ENCODE measurements at places on chromosomes 1 and 21.

DNA sequence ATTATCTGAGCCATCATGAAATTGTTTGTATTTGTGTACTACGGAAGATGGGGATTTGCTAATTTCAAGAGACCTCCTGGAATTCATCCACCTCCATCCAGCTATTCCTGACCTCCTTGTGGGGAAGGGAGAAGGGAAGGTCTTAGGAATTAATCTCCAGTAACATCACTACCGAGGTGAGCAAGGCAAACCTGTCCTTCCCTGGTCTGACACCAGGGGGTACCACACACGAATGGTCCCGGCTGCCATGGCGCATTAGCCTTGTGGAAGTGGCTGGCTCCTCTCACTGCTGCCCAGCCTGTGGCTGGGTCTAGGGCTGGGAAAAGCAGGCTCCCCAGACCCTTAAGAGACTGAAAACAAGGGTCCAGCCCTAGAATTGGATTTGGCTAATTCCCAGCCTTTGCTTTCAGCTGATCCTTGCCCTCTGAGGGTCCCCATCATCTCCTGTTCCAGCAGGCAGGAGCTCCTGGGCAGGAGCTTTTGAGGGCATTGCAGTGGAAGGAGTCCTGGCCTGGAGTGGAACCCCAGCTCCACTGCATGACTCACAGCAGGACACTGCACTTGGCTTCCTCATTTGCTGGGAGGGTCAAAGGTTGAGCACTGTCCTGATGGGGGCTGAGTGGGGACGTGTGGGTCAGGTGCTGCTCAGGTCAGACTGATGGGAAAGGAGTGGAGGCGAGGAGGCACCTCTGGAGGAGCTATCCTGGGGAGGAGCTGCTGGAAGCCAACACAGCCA, 34.8 kb downstream of the RIMS3 start:
- peaks cover 11% of the 10 kb centered on the region for H3K4me1 ChIP-seq
- DNase-seq, result no peak
- no peaks in the 10 kb centered on the region for H3K27me3 ChIP-seq
- H3K36me3 ChIP-seq, result no peaks in the 10 kb centered on the region

DNA sequence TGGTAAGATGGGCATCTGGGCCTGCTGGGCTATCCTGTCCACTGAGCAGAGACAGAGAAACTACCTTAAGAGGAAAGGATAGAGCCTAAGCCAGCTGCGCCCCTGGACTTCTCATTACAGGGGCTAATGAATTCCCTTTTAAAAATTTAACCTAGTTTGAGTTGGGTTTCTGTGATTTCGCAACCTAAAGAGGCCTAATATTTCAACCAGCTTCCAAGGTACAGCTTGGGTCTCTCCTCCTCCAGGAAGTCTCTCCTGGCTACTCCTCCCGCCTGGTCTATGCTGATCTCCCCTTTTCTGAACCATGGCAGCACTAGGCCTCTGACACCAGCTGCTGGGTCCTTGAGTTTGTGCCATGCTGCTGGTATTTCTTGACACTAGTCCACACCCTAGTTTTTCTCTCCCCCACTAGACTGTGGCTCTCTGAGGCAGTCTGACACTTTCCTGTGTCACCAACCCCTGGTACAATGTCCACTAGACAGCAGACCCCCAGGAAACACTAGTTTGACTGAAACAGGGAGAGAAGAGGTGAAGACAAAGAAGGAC, 29.0 kb upstream of the TCEA3 start:
- no peaks in the 10 kb centered on the region for H3K27me3 ChIP-seq
- DNase-seq, result no peak
- peaks cover 72% of the 10 kb centered on the region for H3K4me1 ChIP-seq
- no peak overlapping the region for H3K27ac ChIP-seq

DNA sequence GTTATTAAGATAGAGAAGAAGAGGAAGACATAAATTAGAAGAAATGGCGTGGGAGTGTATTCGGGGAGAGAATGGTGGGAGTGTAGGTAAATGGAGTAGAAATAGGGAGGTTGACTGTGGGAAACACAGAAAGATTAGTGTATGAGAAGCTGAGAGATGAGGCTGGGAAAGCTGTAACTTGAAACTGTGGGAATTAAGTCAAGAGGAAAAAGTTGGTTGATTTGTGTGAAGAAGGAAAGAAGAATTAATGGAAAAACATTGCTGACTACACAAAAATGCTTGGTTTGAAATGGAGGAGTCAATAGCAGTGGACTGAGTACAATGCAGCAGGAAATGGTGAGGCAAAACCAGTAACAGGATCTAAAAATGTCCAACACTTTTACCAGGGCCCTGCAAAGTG, 448.3 kb downstream of the PTPRC start:
- H3K27me3 ChIP-seq, result no peaks in the 10 kb centered on the region
- H3K4me1 ChIP-seq, result no peaks in the 10 kb centered on the region
- H3K4me3 ChIP-seq, result no peak overlapping the region
- no peak for DNase-seq
- H3K36me3 ChIP-seq, result no peaks in the 10 kb centered on the region
- no peak overlapping the region for H3K27ac ChIP-seq

DNA sequence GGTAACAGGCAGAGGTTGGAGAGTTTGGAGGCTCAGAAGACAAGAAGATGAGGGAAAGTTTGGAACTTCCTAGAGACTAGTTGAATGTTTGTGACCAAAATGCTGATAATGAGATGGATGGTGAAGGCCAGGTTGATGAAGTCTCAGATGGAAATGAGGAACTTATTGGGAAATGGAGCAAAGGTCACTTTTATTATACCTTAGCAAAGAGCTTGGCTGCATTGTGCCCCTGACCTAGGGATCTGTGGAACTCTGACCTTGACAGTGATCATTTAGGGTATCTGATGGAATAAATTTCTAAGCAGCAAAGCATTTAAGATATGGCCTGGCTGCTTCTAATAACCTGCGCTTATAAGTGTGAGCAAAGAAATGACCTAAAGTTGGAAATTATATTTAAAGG, 17.2 kb downstream of the FAM3B start:
- no peak overlapping the region for H3K4me3 ChIP-seq
- H3K27me3 ChIP-seq, result no peaks in the 10 kb centered on the region
- H3K36me3 ChIP-seq, result no peaks in the 10 kb centered on the region
- H3K4me1 ChIP-seq, result no peaks in the 10 kb centered on the region

- no peaks in the 10 kb centered on the region for H3K36me3 ChIP-seq
- DNase-seq, result no peak
- H3K27me3 ChIP-seq, result no peaks in the 10 kb centered on the region
- H3K4me1 ChIP-seq, result no peaks in the 10 kb centered on the region
Observed at GRCh38 chr1:194975913-194976312, 1632.3 kb downstream of the KCNT2 start.

DNA sequence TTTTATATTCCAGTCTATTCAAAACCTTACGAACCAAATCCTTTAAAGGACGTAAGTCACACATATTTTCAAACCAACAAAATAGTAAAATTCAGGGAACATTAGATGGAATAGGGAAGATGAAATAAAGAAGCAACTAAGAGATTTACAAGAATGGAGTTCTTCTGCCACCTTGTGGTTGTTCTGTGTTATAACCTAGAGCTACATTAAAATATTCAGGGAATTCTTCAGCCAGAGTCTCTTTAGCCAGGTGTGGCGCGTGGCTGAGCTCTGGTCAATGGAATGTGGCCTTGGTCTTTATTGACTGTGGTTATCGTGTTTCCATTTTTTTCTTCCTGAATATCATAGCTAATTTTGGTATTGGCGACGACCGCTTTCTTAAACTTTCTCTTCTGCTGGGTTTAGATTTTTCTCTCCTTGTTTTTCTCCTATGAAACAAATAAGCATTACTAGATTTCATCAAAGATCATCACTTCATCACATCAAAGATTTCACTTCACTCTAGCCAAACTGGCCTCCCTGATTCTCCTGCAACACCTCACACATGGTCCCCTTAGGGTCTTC, 221.3 kb downstream of the MRPL39 start:
- H3K4me3 ChIP-seq, result no peak overlapping the region
- H3K4me1 ChIP-seq, result no peaks in the 10 kb centered on the region
- H3K36me3 ChIP-seq, result no peaks in the 10 kb centered on the region
- H3K27me3 ChIP-seq, result no peaks in the 10 kb centered on the region
- no peak for DNase-seq
- no peak overlapping the region for H3K27ac ChIP-seq

- H3K27ac ChIP-seq, result no peak overlapping the region
Observed at GRCh38 chr1:175422156-175422555, 229.6 kb upstream of the KIAA0040 start.

Data from vagina (tissue), 2 donors.